ENCODE measurements at places on chromosomes 1 and 21.

DNA sequence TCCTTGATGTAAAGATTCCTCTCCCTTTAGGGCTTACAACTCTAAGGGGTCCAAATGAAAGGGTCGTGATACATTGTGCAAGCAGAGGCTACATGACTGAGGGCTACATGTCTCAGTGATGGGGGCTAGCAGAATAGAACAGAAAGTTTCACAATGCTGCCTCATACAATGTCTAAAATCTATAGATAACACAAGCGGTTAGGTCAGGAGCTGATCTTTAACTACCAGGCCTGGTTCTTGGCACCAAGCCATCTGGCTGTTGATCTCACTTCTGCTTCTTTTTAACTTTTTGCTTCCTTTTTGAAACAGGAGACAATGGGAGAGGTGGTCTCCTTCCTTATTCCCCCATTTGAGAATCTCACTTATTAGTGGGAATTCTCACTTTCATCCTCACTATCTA, 710.2 kb downstream of the AMY1C start:
- DNase-seq, result no peak

- no peak for DNase-seq
Observed at GRCh38 chr1:73910466-73910865, 287.5 kb downstream of the LRRIQ3 start.

GRCh38 chr1:214658785-214659184, 55.8 kb downstream of the CENPF start:
- no peak for DNase-seq

GRCh38 chr1:81174052-81174451, 626.7 kb upstream of the ADGRL2 start:
- DNase-seq, result no peak

- no peak for DNase-seq
Observed at GRCh38 chr1:201918343-201918742, 28.0 kb downstream of the LMOD1 start.

DNA sequence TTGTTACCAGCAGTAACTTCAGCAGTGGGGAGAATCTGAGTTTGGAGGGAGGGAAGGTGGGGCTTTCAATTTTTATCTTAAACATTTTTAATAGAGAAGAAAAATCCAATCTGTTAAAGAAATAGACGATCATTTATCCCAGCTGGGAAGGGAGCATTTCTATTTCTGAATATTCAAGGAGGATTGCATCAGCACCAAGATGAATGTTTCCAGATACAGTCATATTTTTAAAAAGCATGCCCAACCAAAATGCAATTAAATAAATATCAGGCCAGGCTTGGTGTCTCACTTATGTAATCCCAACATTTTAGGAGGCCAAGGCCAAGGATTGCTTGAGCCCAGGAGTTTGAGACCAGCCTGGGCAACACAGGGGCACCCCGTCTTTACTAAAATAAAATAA, 1.7 kb upstream of the ATP1A4 start:
- DNase-seq, result no peak

DNA sequence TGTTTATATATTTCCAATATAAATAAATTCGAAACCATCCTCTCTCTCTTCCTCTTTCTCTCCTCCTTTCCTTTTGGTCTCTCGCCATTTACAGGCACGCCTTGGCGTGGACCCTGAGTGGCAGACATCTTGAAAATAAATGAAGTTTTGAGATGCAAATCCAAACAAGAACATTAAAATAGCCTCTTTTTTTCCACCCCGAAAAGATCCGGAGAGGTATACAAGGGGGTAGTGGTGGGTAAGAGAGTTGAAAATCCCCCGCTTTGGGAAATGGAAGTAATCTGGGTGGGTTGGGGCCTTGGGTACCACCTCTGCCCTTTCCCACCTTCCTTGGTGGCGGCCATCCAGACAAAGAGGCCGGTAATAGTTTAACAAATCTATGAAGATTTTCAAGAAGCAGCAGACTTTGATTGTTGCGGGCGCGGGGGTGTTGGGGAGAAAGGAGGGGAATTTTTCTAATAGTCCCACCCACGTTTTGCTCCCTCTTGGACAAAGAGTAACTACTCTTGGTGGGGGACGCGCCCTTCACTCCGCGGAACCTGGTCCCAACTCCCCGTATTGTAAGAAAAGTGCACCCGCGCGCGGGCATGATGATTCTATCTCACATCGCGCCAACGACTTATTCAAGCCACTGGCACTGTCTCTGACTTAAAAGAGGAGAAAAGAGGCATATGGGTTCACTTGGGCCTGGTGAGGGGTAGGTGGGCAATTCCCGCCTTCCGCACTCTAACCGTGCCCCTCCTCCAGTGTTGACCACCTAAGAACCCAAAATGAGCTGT, 4.0 kb upstream of the FOXD3 start:
- no peak for DNase-seq

DNA sequence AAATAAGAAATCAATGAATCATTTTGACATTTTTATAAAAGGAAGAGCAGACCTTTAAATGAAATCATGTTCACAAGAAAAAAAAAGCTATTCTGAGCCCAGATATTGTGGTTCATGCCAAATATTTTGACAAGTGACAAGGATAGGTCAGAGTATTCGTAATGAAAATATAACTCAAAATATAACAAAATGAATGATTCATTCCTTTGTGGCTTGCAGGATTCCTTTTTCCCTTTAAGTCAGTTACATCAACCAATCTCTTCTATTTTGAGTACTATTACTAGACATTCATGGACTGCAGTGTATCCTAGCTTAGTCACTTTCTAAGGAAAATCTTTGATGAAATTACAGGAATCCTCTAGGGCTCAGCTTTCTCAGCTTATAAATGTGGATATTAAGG, 188.7 kb downstream of the COL11A1 start:
- no peak for DNase-seq

GRCh38 chr1:241270016-241270415, 87.0 kb downstream of the RGS7 start:
- no peak for DNase-seq

GRCh38 chr1:171457412-171457811, 27.9 kb upstream of the PRRC2C start:
- DNase-seq, result no peak

GRCh38 chr1:13896932-13897331, 196.9 kb downstream of the PRDM2 start:
- no peak for DNase-seq

- no peak for DNase-seq
Observed at GRCh38 chr21:41632748-41633475, 125.0 kb upstream of the TMPRSS2 start.

- DNase-seq, result peak; percentile 72
Observed at GRCh38 chr21:36203603-36203889, 46.9 kb downstream of the DOP1B start.

DNA sequence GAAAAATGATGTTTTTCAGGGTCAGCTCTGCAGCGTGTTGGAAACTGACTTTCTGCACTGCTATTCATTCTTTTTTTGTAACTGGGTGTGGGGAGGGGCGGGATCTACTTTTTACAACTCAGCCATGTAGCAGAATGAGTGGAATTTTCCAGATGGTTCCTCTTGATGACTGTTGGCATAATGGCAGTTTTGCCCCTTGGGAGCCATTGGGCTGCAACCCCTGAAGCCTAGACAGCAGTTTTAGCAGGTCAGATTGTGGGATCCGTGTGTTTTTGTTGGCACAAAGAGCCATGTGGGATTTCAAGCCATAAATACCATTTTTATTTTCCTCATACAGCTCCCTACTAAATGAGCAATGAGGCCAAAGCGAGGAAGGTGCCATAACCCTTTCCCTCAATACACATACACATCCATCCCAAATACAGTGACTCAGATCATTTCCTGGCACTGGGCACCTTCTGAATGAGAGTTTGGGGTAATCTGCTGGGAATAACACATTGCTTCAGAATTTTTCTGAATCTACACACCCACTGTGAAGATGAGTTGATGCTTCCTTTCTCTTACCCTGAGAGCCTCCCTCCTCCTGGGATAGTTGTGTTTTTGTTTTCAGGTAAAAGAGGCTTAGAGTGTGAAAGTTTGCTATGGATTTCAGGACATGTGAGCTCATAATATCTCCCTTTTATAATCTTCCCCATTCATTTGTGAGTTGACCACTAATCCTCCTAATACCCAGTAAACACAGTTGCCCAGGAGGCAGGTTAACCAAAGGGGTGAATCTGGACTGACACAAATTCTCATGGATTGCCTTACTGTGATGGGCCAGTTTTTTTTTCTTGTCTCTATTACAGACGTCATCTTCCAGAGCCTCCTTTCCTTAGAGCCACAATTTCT, 13.1 kb downstream of the S100A10 start:
- no peak for DNase-seq

DNA sequence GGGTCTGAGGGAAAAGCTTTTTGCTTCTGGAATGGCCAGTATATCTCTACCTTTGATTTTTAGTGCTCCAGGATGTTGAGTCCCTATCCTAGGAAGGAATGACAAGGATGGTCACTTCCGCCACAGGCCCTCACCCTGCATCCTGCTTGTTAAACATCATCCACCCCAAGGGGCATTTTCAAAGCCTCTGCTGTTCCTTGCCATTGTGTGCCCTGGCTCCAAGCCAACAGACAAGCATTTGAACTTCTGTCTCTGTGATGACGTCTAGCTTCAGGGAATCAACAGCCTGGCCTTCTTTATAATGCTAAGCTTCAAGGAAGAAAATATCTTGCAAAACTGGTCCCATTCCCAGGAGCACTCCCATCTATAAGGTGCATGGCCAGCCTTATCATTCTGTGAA, 12.3 kb upstream of the JAM2 start:
- no peak for DNase-seq

- no peak for DNase-seq
Observed at GRCh38 chr1:191907121-191907520, 251.1 kb upstream of the RGS18 start.

- DNase-seq, result peak; percentile 80
Observed at GRCh38 chr1:228734881-228735801, at the start of gene RHOU. Gene RHOU, plus strand, starts transcription at chr1:228735479. Its CDS starts 264 bp downstream, at chr1:228735743.

DNA sequence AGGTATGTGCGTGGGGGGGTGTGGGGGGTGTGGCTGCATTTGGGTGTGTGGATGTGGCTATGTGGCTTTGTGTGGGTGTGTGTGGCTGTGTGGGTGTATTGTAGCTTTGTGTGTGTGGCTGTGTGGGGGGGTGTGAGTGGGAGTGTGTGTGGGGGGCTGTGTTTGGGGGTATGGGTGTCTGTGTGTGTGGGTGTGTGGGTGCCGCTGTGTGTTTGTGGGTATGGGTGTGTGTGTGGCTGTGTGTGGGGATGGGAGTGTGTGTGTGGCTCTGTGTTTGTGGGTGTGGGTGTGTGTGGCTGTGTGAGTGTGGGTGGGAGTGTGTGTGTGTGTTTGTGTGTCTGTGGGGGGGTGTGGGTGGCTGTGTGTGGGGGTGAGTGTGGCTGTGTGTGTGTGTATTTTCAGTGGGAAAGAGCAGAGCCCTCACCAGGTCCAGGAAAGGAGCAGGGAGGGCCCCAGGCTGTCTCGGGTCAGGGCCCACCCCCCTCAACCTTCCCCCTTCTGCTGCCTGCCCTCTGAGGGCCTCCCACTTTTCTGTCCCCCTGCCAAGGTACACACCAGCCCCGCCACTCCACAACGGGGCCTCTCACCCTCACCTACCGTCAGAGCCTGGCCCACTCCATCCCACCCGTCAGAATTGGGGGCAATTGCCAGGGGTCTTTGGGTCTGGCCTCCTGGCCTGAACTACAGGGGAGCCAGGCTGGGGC, 1.9 kb upstream of the COL8A2 start:
- DNase-seq, result no peak

DNA sequence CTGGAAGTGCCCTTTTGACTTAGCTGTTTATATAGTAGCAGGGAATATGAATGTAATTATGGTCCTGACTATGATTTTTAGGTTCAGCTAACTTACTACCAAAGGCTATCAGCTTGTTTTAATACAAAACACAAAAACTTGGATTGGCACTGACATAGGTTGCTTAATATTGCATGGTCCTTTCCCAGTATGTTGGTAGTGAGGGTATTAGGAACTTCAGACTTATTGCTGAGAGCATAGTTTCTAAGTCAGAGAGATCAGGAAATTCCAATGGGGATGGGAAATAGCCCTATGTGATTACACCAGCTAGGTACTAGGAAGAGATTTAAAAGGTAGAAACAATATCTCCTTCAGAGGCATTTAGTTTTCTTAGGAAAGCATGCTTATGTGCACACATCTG, 7.7 kb downstream of the ARID1A start:
- no peak for DNase-seq

GRCh38 chr1:48673332-48674105, 103.2 kb downstream of the BEND5 start:
- no peak for DNase-seq

GRCh38 chr1:32180186-32181060, 948 bp downstream of the TXLNA start:
- peak; percentile 71 for DNase-seq

GRCh38 chr1:6523566-6523965, 30.7 kb downstream of the NOL9 start:
- no peak for DNase-seq

DNA sequence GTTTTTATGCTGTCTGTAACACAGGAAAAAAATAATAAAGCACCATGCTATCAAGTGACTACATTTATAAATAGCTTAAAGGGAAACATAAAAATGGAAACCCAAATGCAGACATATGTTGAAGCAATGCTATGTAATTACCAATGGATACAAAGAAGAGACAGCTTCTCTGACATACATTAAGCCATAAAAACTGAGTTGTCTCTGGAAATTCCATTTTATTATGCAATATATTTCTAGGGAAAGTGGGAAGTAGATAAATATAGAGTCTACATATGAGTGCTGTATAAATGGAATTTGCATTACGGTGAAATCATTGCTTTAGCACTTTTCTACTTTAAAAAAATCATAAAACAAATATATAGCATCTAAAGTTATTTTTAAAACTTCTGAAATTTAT, 135.2 kb upstream of the COL11A1 start:
- no peak for DNase-seq

GRCh38 chr1:172766462-172766861, 107.6 kb downstream of the FASLG start:
- no peak for DNase-seq

- no peak for DNase-seq
Observed at GRCh38 chr1:3387401-3387800, 67.1 kb upstream of the ARHGEF16 start.

Data from activated CD4-positive, alpha-beta T cell treated with anti-CD3 and anti-CD28 coated beads, Interleukin-2, Interleukin-6, amounts not matched to agents 100 ng/mL and 50 ng/mL, durations not matched to agents 16 hours and 8 hours (primary cell).